Activated T-helper 1 cell treated with anti-CD3 and anti-CD28 coated beads, Interleukin-12 subunit alpha, Interleukin-12 subunit beta, Interleukin-2, Interleukin-4 antibody, amounts not matched to agents 30 ng/mL and 10 ng/mL and 1 ng/mL, durations not matched to agents 14 hours and 24 hours and 36 hours (primary cell): ENCODE measurements at places on chromosomes 3 and 15.

DNA sequence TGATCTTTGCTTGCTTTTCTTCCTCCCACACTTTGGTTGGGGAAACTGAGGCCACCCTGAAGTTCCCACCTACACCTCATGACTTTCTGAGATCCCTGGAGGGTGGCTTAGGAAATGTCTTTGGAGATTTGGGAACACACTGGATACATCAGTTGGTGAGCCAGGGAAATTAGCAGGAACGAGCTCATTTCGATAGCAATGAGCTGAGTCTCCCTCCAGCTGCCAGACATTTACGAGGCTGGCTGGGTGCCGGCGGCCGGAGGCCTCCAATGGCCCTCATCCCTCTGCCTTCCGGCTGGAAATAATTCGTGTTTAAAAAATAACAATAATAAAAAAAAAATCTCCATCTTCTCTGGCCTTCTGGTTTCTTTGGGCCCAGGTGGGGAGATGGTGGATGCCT, 38.8 kb downstream of the SMAD6 start:
- no peak for DNase-seq
- H3K4me1 ChIP-seq, result no peaks in the 10 kb centered on the region

DNA sequence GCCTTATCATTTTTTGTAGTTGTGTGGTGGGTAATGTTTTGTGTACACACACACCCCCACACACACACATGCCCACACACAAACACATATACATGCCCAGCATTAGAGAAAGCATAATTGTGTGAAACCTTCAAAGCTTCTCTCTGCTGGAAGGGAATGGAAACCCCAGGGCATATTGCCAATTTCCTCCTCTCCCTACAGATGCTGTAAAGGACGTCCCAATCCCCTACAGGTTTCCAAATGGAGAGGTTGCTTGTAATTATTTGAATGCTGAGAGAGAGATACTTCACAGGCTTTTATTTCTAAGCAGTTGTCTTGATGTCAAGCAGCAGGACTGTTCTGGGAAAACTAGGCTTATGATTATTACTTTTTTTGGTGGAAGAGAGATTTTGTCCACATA, 23.0 kb upstream of the CCK start:
- no peak for DNase-seq
- H3K27me3 ChIP-seq, result no peaks in the 10 kb centered on the region
- H3K36me3 ChIP-seq, result no peaks in the 10 kb centered on the region
- H3K4me1 ChIP-seq, result no peaks in the 10 kb centered on the region
- no peak overlapping the region for H3K27ac ChIP-seq

GRCh38 chr15:29887721-29888120, 65.5 kb upstream of the TJP1 start:
- H3K27me3 ChIP-seq, result peaks cover 11% of the 10 kb centered on the region
- no peak for DNase-seq
- no peaks in the 10 kb centered on the region for H3K36me3 ChIP-seq
- no peak overlapping the region for H3K27ac ChIP-seq
- no peaks in the 10 kb centered on the region for H3K4me1 ChIP-seq

- H3K36me3 ChIP-seq, result no peaks in the 10 kb centered on the region
- DNase-seq, result no peak
These were observed 582.8 kb upstream of the CCDC54 start for GRCh38 chr3:106794442-106794841.

DNA sequence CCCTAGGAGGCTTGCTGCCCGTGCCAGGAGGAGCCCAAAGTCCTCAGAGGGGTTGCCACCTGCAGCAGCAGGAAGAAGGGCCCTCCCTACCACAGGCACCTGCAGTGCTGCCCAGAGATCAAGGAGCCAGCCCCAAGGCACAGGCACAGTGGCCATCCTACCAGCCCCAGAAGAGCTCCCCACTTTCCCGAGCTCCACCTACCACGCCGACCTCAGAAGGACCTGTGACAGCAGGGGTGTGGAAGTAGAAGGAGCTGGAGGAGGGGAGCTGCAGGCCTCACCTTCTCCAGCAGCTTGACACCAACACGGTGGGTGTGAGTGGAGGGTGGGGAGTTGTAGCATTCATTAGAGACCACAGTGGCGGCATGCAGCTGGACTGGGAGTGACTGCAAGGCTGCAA, 485.8 kb downstream of the GABRG3 start:
- H3K4me3 ChIP-seq, result no peak overlapping the region
- no peak overlapping the region for H3K27ac ChIP-seq
- no peaks in the 10 kb centered on the region for H3K36me3 ChIP-seq
- H3K27me3 ChIP-seq, result no peaks in the 10 kb centered on the region
- no peaks in the 10 kb centered on the region for H3K4me1 ChIP-seq

- no peaks in the 10 kb centered on the region for H3K4me1 ChIP-seq
- no peak overlapping the region for H3K4me3 ChIP-seq
- no peak for DNase-seq
- H3K27ac ChIP-seq, result no peak overlapping the region
- H3K36me3 ChIP-seq, result no peaks in the 10 kb centered on the region
- peaks cover 4% of the 10 kb centered on the region for H3K27me3 ChIP-seq
These were observed 2.6 kb upstream of the AGBL1 start for GRCh38 chr15:86077070-86077469.

- no peak for DNase-seq
- no peak overlapping the region for H3K4me3 ChIP-seq
- no peaks in the 10 kb centered on the region for H3K36me3 ChIP-seq
These were observed 31.5 kb upstream of the FAM81A start for GRCh38 chr15:59406446-59406845.

DNA sequence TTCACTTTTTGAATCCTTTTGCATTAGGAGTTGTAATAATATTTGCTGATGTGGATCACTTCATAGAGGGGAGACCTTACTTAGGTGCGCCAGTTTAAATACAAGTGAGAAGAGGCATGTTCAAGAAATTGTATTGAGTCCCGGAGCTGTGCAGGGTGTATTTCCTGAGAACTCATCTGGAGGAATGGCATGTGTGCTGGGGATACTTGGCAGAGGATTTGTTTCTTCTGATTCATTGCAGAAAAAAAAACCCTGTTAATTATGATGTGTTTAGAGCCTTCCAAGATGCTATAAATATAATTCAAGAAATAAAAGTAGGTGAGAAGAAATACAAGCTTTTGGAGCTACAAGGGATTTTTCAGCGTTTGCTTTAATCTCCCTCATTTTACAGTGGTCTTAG, 97.6 kb downstream of the TPRG1 start:
- H3K4me3 ChIP-seq, result no peak overlapping the region
- H3K27ac ChIP-seq, result no peak overlapping the region
- no peaks in the 10 kb centered on the region for H3K36me3 ChIP-seq

DNA sequence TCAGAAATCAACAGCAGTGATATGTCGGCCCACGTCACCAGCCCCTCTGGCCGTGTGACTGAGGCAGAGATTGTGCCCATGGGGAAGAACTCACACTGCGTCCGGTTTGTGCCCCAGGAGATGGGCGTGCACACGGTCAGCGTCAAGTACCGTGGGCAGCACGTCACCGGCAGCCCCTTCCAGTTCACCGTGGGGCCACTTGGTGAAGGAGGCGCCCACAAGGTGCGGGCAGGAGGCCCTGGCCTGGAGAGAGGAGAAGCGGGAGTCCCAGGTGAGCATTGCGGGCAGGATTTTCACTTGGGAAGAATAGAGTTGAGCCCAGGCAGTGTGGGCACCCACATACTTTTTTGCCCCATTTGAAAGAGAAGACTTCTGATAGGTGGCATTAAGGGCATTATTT, 57.4 kb downstream of the DNASE1L3 start:
- DNase-seq, result no peak
- H3K27ac ChIP-seq, result no peak overlapping the region
- no peaks in the 10 kb centered on the region for H3K4me1 ChIP-seq
- no peak overlapping the region for H3K4me3 ChIP-seq
- H3K36me3 ChIP-seq, result peaks cover 26% of the 10 kb centered on the region
- no peaks in the 10 kb centered on the region for H3K27me3 ChIP-seq

DNA sequence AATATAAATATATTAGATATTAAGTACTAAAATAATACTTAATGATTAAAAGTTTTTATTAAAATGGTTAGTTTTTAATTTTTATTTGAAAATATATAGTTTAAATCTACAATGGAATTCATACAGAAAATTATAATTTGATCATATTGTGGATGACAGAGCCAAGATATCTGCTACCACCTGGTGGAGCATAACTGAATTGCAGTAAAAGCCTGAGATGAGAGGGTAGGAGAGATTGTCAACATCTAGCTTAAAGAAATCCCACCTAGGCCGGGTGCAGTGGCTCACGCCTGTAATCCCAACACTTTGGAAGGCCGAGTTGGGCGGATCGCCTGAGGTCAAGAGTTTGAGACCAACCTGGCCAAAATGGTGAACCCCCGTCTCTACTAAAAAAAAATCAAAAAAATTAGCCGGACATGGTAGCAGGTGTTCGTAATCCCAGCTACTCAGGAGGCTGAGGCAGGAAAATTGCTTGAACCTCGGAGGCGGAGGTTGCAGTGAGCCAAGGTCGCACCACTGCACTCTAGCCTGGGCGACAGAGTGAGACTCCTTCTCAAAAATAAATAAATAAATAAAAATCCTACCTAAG, 25.1 kb upstream of the CSTA start:
- no peak overlapping the region for H3K27ac ChIP-seq
- no peak overlapping the region for H3K4me3 ChIP-seq
- DNase-seq, result no peak
- no peaks in the 10 kb centered on the region for H3K36me3 ChIP-seq

GRCh38 chr3:147735616-147736015, 326.5 kb downstream of the ZIC1 start:
- no peak for DNase-seq
- no peaks in the 10 kb centered on the region for H3K27me3 ChIP-seq
- H3K4me3 ChIP-seq, result no peak overlapping the region
- H3K4me1 ChIP-seq, result no peaks in the 10 kb centered on the region
- H3K36me3 ChIP-seq, result no peaks in the 10 kb centered on the region

GRCh38 chr15:66894363-66894762, 171.0 kb upstream of the SMAD3 start:
- no peak overlapping the region for H3K27ac ChIP-seq
- H3K4me3 ChIP-seq, result no peak overlapping the region
- peaks cover 13% of the 10 kb centered on the region for H3K27me3 ChIP-seq
- H3K4me1 ChIP-seq, result peaks cover 6% of the 10 kb centered on the region
- no peaks in the 10 kb centered on the region for H3K36me3 ChIP-seq

- peaks cover 19% of the 10 kb centered on the region for H3K27me3 ChIP-seq
- no peaks in the 10 kb centered on the region for H3K4me1 ChIP-seq
- H3K4me3 ChIP-seq, result no peak overlapping the region
- DNase-seq, result no peak
These were observed 54.6 kb upstream of the ACAN start for GRCh38 chr15:88748651-88749050.

DNA sequence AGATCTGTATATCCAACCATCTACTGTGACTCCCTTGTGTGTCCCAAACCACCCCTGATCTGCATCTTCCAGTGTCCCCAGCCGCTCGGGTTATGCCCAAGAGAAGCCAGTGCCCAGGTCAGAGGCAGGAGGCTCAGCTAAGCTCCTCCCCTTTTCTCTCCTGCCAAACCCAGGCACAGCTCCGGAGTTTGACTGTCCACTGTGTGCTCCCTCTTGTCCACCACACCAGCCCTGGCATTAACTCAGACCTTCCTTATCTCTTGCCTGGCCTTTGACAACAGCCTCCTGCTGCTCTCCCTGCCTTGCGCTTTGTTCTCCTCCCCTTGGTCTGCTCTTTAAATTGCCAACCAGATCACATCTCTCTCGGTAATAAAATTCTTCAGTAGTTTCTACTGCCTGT, 39.3 kb downstream of the DGKG start:
- no peak overlapping the region for H3K4me3 ChIP-seq
- no peak for DNase-seq
- peaks cover 2% of the 10 kb centered on the region for H3K27me3 ChIP-seq
- H3K4me1 ChIP-seq, result no peaks in the 10 kb centered on the region
- H3K36me3 ChIP-seq, result no peaks in the 10 kb centered on the region

DNA sequence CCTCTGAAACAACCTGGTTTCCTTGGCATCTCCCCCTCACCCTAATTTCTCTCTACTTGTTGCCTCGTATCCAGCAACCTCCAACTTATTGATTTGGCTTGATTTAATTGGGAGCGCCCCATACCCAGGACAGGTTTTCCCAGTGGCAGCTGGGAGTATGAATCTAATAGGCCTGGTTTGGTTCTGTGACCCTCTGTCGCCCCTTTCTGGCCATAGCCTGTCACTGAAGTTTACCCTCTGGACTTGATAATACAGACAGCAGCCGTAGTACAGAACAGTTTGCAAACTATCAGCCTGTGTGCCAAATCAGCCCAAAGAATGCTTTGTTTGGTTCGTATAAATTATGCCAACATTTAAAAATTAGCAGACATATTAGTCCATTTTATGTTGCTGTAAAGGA, 525.1 kb upstream of the GOLIM4 start:
- H3K27ac ChIP-seq, result no peak overlapping the region
- no peak overlapping the region for H3K4me3 ChIP-seq
- no peaks in the 10 kb centered on the region for H3K4me1 ChIP-seq
- DNase-seq, result no peak

GRCh38 chr3:16243706-16244490, 20.8 kb downstream of the DPH3 start:
- no peak overlapping the region for H3K4me3 ChIP-seq
- H3K4me1 ChIP-seq, result peaks cover 34% of the 10 kb centered on the region
- H3K27ac ChIP-seq, result no peak overlapping the region
- no peak for DNase-seq

GRCh38 chr3:182148360-182148759, 436.6 kb downstream of the SOX2 start:
- H3K36me3 ChIP-seq, result no peaks in the 10 kb centered on the region
- DNase-seq, result no peak
- no peak overlapping the region for H3K27ac ChIP-seq
- no peaks in the 10 kb centered on the region for H3K4me1 ChIP-seq
- H3K4me3 ChIP-seq, result no peak overlapping the region

DNA sequence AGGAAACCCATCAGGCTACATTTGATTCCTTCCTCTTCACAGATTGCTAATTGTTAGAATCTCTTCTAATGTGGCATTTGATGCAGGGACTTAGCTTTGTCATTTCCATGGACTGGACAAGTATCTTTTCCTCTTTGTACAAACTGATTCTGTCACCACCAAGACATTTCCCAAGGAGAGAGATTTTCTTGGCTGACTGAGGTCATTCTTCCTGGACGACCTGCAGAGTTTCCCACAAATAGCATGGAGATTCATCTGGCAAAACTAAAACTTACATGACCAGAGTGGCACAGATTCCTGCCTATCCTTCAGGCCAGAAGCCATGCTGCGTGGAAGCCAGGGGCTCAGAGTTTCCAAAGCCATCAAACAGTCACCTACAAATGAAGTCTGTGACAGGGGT, 269.2 kb upstream of the LRTM1 start:
- no peaks in the 10 kb centered on the region for H3K36me3 ChIP-seq
- DNase-seq, result no peak
- H3K4me3 ChIP-seq, result no peak overlapping the region
- H3K27ac ChIP-seq, result no peak overlapping the region
- H3K4me1 ChIP-seq, result no peaks in the 10 kb centered on the region

- no peak within 1 kb of the TSS for H3K27ac ChIP-seq
- DNase-seq, result no peak
- H3K36me3 ChIP-seq, result no peaks in the 10 kb centered on the region
- peaks cover 31% of the 10 kb centered on the region for H3K27me3 ChIP-seq
- H3K4me3 ChIP-seq, result no peak within 1 kb of the TSS
- no peaks in the 10 kb centered on the region for H3K4me1 ChIP-seq
These were observed at the start of gene GLDN for GRCh38 chr15:51341366-51342226. TSS of gene GLDN (plus strand) at chr15:51341655. CDS start at chr15:51341685, 30 bp downstream.

GRCh38 chr3:129549805-129550204, 6.8 kb downstream of the H1-8 start:
- H3K27me3 ChIP-seq, result peaks cover 10% of the 10 kb centered on the region
- no peak for DNase-seq
- no peaks in the 10 kb centered on the region for H3K4me1 ChIP-seq
- no peak overlapping the region for H3K4me3 ChIP-seq
- H3K36me3 ChIP-seq, result no peaks in the 10 kb centered on the region
- H3K27ac ChIP-seq, result no peak overlapping the region

GRCh38 chr3:106485217-106485616, 616.4 kb upstream of the CBLB start:
- H3K27ac ChIP-seq, result no peak overlapping the region
- H3K4me3 ChIP-seq, result no peak overlapping the region
- H3K27me3 ChIP-seq, result no peaks in the 10 kb centered on the region
